ENCODE measurements at places on chromosomes 2 and 18.

GRCh38 chr2:30522421-30522820 is 75.4 kb downstream of the LCLAT1 start:
- DNase-seq = no peak

DNA sequence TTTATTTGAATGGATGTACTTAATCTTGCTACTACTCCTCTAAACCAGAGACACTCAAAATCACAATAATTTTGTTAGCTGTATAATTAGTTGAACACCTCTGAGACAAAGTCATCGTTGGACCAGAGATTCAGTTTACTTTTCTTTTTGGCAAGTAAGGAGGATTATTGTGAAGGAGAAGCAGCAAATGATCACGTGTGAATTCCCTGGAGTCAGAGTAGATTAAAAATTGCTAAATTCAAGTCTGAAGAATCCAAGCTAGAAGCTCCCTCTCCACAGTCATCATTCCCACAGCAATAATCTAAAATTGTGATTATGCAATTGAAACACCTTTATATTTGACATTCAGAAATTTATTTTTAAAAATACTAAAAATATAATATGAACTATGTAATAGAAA is 484.4 kb downstream of the CMPK2 start:
- DNase-seq = no peak

- DNase-seq = no peak
Observed at GRCh38 chr2:111912547-111912946, 14.1 kb downstream of the MERTK start.

- DNase-seq = no peak
Observed at GRCh38 chr18:76874642-76875389, 52.5 kb downstream of the ZNF236 start.

DNA sequence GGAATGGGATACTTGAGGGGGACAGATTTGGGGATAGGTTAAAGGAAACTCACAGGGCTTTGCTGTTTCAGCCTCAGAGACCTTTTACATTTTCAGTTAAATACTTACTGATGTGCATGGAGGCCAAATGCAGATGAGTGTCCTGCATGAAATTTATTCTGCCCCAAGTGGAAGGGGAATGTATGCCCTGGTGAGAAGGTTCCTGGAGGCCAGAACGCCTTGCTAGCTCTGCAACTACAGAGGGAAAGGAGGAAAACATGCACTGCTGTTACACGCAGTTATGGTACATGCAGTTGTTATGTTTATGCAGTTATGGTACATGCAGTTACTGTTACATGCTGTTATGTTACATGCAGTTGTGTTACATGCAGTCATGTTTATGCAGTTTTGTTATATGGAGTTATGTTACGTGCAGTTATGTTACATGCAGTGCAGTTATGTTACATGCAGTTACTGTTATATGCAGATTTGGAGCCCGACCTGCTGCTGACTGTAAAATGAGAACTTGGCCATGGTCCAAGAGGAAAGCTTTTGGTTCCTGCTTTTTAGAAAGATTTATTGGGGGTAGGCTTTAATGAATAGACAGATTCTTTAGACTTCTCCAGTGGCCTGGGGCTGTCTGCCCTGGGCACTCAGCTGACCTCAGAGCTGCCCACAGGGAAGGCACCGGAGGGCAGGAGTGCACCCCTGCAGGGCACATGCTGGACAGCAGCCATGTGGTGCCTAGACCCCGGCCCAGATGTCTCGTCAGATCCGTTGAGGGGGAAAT is 84.1 kb downstream of the LDLRAD4 start:
- no peak for DNase-seq

- DNase-seq = no peak
Observed at GRCh38 chr2:233997707-233998106, 52.8 kb upstream of the SPP2 start.

DNA sequence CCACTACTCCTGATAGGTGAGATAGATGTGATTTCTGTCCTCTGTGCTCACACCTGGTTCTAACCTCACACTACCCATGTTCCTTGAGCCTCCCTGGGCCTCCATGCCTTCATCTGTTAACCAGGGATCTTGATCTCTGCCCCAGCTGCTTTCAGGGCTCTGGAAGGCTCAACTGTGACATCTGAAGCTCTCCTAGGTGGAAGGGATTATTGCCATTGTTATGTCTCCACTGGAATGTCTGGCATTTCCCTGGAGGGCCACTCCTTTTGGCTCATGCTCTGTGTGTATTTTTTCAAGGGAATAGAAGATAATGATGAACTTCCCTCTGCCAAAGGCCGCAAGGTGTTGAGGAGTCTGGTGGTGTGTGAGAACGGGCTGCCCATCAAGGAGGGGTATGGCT is 41.2 kb downstream of the PCARE start:
- no peak for DNase-seq

Measured in bone marrow (tissue), 2 donors.